Activated T-cell treated with anti-CD3 and anti-CD28 coated beads, Interleukin-2, amount 50 U/mL, for 72 hours (primary cell): ENCODE measurements at places on chromosomes 3 and 15. TPM values are rescaled to one million over a fixed set of nuclear protein-coding genes. Genes with fewer than 3 reads are reported as not detected.

DNA sequence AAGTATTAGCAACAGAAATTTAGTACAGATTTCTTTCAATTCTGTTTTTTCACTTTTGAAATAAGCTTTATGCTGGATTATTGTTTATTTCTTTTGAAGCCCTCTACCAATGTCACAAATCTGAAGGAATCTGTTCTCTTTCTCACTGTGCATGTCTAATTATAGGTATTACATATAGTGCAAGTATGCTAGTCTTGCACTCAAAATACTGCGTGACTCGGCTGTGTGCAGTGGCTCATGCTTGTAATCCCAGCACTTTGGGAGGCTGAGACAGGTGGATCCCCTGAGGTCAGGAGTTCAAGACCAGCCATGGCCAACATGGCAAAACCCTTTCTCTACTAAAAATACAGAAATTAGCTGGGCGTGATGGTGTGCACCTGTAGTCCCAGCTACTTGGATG is 95.8 kb upstream of the PLAAT1 start:
- H3K4me1 ChIP-seq, result no peaks in the 10 kb centered on the region
- H3K27me3 ChIP-seq, result no peaks in the 10 kb centered on the region
- H3K27ac ChIP-seq, result no peak overlapping the region
- no peak for DNase-seq

- peaks cover 29% of the 10 kb centered on the region for H3K27me3 ChIP-seq
- peaks cover 9% of the 10 kb centered on the region for H3K4me1 ChIP-seq
- no peak overlapping the region for H3K27ac ChIP-seq
Observed at GRCh38 chr15:29135702-29136646, 133.6 kb downstream of the NSMCE3 start.

DNA sequence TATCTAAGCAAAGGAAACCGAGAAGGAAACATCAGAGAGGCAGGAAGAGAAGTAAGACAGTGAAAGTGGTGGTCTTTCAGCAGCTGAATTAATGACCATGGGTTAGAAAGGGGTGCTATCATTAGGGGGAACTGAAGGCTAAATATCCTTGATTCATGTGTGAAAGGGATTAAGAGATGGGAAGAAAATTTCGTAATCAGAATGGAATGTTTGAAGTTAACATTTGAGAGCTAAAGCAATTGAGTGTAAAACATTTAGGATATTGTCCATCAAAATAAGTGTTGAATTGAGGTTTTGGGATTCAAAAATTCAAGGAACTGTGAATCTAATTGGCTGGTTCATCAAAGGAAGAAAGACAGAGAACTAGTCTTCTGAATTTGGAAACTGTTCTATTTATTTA is 4.1 kb upstream of the ECT2 start:
- no peak overlapping the region for H3K27ac ChIP-seq
- H3K4me1 ChIP-seq, result peaks cover 2% of the 10 kb centered on the region
- no peak overlapping the region for H3K4me3 ChIP-seq

DNA sequence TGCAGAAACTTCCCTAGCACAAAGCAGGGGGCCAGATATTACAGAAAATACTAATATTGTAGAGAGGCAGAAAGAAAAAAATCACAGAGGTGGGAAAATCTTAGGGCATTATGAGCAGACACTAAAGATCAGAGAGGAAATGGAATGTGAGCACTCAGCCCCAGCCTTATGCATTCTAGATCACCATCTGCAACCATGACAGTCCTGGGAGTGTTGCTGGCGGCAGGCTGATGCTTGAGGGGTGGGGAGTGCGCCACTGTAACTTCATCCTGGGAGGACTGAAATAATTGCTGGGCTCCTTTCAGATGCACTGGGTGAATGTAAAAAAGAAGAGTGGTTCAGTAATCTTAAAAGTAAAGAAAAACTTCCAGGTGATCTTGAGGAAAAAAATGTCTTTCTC is 427.6 kb upstream of the SEMA6D start:
- no peak overlapping the region for H3K4me3 ChIP-seq
- H3K4me1 ChIP-seq, result no peaks in the 10 kb centered on the region
- H3K36me3 ChIP-seq, result no peaks in the 10 kb centered on the region
- no peak overlapping the region for H3K27ac ChIP-seq

DNA sequence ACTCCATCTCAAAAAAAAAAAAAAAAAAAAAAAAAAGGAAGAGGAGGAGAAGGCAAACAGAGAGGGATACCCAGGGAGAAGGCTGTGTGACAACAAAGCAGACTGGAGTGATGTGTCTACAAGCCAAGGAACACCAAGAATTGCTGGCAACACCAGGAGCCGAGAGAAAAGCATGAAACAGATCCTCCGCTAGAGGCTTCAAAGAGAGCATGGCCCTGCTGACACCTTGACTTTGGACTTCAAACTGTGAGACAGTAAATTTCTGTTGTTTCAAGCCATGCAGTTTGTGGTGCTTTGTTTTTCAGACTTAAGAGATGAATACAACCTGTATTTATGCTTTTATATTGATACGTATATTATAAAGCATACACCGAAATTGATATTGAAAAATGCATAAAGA is 74.3 kb upstream of the TRA2B start:
- no peaks in the 10 kb centered on the region for H3K4me1 ChIP-seq
- no peak overlapping the region for H3K4me3 ChIP-seq
- H3K27me3 ChIP-seq, result peaks cover 28% of the 10 kb centered on the region

DNA sequence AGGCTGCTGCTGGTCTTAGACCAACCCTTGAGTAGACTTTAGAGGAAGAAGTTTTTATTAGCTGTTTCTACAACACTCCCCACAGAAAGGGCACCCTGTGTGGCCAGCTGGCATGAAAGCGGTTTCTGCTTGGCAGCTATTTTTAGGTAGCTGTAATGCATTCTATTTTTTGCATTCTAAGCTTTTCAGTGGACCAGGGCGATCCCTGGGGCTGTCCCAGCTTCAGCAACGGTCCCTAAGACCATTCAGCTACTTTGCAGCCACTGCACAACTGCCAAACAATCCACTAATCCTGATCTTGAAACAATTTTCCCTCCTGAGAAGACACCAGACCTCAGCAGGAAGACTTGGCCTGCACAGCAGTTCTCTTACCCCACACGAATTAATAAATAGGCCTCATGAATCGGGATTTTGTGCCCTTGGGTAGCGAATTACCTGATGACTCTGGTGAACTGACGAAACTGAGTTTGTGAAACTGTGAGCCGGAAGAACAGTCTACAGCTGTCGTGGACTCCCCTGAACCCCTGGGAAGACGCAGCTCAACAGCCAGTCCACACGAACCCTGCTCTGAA is 14.6 kb upstream of the TFRC start:
- DNase-seq, result no peak
- H3K27ac ChIP-seq, result no peak overlapping the region
- peaks cover 20% of the 10 kb centered on the region for H3K4me1 ChIP-seq
- H3K36me3 ChIP-seq, result no peaks in the 10 kb centered on the region
- no peaks in the 10 kb centered on the region for H3K27me3 ChIP-seq

- H3K4me1 ChIP-seq, result peaks cover 41% of the 10 kb centered on the region
- H3K4me3 ChIP-seq, result no peak overlapping the region
- peak; percentile 29 for DNase-seq
- H3K27ac ChIP-seq, result peak overlapping the region; percentile 18
- H3K27me3 ChIP-seq, result no peaks in the 10 kb centered on the region
Observed at GRCh38 chr15:34241376-34242330, 16.8 kb downstream of the EMC4 start.

- H3K27ac ChIP-seq, result peak overlapping the region; percentile 29
- H3K4me1 ChIP-seq, result peaks cover 36% of the 10 kb centered on the region
- peaks cover 3% of the 10 kb centered on the region for H3K36me3 ChIP-seq
- H3K27me3 ChIP-seq, result no peaks in the 10 kb centered on the region
- no peak for DNase-seq
Observed at GRCh38 chr3:102069211-102069662, 219.9 kb downstream of the NFKBIZ start.

DNA sequence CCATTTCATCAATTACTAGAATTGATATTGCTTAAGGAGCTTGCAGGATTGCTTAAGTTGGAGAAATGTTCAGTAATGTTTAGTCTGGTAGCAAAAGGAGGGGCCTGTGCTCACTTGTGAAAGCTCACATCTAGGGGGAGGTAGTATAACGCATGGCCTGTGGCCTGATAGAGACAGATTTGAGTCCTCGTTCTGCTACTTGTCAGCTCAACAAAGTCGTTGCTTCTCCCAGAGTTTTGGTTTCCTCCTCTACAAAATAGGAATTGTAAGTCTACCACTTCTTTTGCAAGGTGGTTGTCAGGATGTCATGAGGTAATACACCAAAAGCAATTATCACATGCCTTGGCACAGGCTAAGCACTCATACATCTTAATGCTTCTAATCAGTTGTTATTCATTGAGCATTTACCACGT is 1.3 kb downstream of the ST3GAL6 start:
- H3K4me1 ChIP-seq, result peaks cover 5% of the 10 kb centered on the region
- H3K27ac ChIP-seq, result no peak overlapping the region
- DNase-seq, result no peak
- no peaks in the 10 kb centered on the region for H3K36me3 ChIP-seq

- H3K27me3 ChIP-seq, result no peaks in the 10 kb centered on the region
- H3K36me3 ChIP-seq, result peaks cover 6% of the 10 kb centered on the region
- H3K4me1 ChIP-seq, result peaks cover 53% of the 10 kb centered on the region
- peak overlapping the region; percentile 63 for H3K4me3 ChIP-seq
- peak overlapping the region; percentile 91 for H3K27ac ChIP-seq
- DNase-seq, result no peak
Observed at GRCh38 chr3:27927882-27928281, 205.8 kb upstream of the EOMES start.

GRCh38 chr15:31503256-31503655 is 176.6 kb downstream of the KLF13 start:
- H3K27ac ChIP-seq, result no peak overlapping the region
- H3K4me3 ChIP-seq, result no peak overlapping the region
- H3K36me3 ChIP-seq, result no peaks in the 10 kb centered on the region
- DNase-seq, result no peak

GRCh38 chr3:132255041-132255745 is 62.0 kb upstream of the ACP3 start:
- DNase-seq, result no peak
- no peak overlapping the region for H3K27ac ChIP-seq
- peaks cover 14% of the 10 kb centered on the region for H3K27me3 ChIP-seq
- H3K4me3 ChIP-seq, result no peak overlapping the region
- H3K4me1 ChIP-seq, result no peaks in the 10 kb centered on the region

DNA sequence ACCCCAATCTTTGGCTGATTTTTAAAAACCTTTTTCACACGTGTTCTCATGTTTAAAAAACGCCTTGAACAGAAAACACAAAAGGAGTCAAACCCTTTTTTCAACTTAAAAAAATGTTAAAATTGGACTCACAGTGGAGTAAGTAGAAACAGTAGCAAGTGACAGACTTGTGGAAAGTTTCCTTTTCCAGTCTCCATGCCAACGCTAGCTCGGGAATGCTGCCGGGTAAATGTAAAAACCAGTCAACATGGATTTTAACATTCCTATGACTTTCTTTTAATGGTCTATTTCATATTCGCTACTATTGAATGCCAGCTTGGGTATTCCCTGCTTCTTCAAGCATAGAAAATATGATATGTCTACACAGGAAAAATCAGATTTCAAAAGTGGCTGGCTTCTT is 1.6 kb upstream of the PROK2 start:
- no peak for DNase-seq
- H3K36me3 ChIP-seq, result peaks cover 2% of the 10 kb centered on the region
- H3K27me3 ChIP-seq, result peaks cover 52% of the 10 kb centered on the region
- no peak overlapping the region for H3K27ac ChIP-seq

GRCh38 chr3:69048990-69049389 is 3.1 kb downstream of the TMF1 start:
- DNase-seq, result no peak
- no peaks in the 10 kb centered on the region for H3K27me3 ChIP-seq
- H3K36me3 ChIP-seq, result peaks cover 21% of the 10 kb centered on the region
- no peak overlapping the region for H3K27ac ChIP-seq
- no peak overlapping the region for H3K4me3 ChIP-seq

DNA sequence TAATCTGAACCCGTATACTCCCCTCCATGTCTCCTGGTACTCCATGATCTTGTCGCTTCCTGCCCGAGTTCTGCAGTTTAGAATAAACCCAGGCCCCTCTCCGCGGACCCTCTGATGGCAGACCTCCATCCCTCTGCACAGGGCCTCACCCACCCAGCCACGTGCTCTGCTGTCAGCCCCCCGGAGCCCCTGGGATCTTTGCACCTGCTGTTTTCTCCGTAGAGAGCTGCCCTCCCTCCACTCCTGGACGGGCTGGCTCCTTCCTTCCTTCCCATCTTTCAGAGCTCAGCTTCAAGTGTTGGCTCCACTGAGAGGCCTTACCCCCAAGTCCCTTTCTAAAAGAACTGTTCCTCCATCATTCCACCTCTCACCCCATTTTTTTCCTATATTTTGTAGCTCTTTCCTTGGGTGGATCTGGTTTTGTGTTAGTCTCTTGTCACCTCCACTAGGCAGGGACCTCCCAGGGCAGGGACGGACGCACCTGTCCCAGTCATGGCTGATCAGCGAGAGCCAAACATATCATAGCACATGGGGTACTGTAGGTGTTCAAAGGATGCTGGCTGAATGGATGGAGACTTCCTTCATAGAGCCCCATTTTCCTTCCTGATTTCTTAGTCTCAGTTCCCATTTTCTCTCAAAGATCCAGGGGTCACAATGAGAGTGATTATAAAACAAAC is 106.6 kb downstream of the VGLL4 start:
- no peaks in the 10 kb centered on the region for H3K27me3 ChIP-seq
- H3K27ac ChIP-seq, result no peak overlapping the region
- H3K36me3 ChIP-seq, result no peaks in the 10 kb centered on the region
- DNase-seq, result no peak
- no peaks in the 10 kb centered on the region for H3K4me1 ChIP-seq

DNA sequence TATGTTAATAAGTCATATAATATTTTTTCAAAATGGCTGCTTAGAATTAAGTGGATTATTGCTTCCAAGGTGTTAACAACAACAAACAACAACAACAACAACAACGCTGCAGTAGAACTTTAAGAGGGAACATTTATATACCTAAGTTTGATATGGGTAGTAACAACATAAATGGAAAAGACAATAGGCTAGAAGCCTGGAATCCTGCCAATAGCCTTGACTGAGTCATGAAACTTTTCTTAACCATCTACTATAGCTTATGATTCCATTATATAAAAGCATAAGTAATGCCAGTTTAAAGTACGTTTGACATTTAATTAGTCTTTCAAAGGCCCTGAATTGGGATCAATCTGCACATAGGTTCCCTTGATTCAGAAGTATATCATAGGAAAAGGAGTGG is 31.2 kb downstream of the SATB1 start:
- H3K4me3 ChIP-seq, result peak overlapping the region; percentile 75
- H3K27ac ChIP-seq, result peak overlapping the region; percentile 92
- H3K36me3 ChIP-seq, result peaks cover 18% of the 10 kb centered on the region
- no peaks in the 10 kb centered on the region for H3K27me3 ChIP-seq
- H3K4me1 ChIP-seq, result peaks cover 88% of the 10 kb centered on the region
- DNase-seq, result no peak

Gene CHRM5
- total RNA-seq, result not detected

Gene C3orf62
- 4.6 TPM for total RNA-seq

Gene THOC7
- total RNA-seq, result 80.9 TPM

Gene VPS33B
- total RNA-seq, result 25.5 TPM

Gene PSTPIP1
- 152 TPM for total RNA-seq

Gene GABRB3
- total RNA-seq, result 0.07 TPM

Gene GOLGA8S
- 0.07 TPM for total RNA-seq

Gene DLL4
- 0.12 TPM for total RNA-seq

Gene CFAP91
- 0.41 TPM for total RNA-seq

Gene TKT
- 252 TPM for total RNA-seq
